ENCODE measurements at places on chromosomes 7 and 10.

DNA sequence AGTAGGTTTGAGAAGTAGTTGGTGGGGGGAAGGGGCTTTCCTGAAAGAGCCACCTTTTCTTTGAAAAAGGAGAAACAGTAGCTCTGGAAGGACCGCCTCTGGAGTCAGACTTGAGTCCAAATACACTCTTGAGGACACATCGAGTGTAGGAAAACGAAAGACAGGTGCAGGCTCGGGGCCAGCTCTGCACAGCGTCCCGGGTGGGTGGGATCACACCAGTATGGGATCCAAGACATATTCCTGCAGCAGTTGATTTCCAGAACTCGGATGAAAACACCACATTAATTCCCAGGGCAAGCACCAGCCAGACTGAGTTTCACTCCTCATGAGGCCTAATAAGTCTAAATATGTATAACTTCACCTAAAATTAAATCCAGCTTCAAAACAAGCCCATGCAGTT is 61.4 kb downstream of the ASB13 start:
- DNase-seq = no peak

- peak; percentile 7 for DNase-seq
Measured at GRCh38 chr7:24572393-24572996, 757 bp upstream of the PALS2 start.

GRCh38 chr10:87845624-87845998 is 17.7 kb downstream of the KLLN start:
- no peak for DNase-seq

GRCh38 chr10:21733710-21734109 is 199.7 kb downstream of the MLLT10 start:
- no peak for DNase-seq

- no peak for DNase-seq
Measured at GRCh38 chr10:3749011-3749410, 36.0 kb downstream of the KLF6 start.

DNA sequence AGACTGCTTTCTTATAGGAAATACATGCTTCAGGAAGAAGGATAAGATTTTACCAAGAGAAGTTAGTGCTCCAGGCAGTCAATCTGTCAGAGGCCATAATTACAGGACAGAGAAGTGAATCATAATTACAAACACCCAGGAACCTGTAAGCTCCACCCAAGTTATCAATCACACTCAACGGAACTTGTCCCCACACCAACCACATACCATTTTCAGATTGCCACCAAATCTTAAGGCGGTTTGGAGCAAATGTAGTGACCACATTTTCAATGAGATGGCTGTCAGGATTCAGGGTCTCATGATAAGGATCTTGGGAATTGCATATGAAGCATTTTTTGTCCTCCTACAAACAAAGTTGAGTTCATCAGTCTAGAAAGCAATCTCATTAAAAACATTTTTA is 4.8 kb downstream of the LAMB1 start:
- no peak for DNase-seq

- no peak for DNase-seq
Measured at GRCh38 chr7:142412551-142413193, 154.8 kb upstream of the PRSS58 start.

GRCh38 chr10:74244097-74244685 is 93.2 kb downstream of the ADK start:
- DNase-seq = no peak

- no peak for DNase-seq
Measured at GRCh38 chr10:28666751-28667467, 10.4 kb upstream of the BAMBI start.

DNA sequence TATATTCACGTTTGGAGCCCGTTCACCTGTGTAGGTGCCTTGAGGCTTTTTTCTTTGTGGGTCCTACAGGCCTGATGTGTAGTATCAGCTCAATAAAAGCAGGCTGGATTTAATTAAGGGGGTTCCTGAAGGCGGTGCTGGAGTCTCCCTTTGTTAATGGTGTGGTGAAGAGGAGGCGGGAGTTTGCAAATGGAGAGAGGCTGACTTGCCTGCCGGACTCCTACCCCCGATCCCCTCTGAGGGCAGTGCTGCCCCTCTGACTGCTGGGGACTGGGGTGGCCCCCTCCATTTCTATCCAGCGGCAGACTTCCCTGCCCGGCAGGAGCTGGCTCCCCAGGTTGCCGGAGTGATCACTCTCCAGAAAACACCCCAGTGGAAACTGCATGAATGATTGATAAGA is 45.1 kb downstream of the ZMIZ1 start:
- no peak for DNase-seq

- DNase-seq = no peak
Measured at GRCh38 chr10:103791858-103792257, 63.5 kb downstream of the SH3PXD2A start.

DNA sequence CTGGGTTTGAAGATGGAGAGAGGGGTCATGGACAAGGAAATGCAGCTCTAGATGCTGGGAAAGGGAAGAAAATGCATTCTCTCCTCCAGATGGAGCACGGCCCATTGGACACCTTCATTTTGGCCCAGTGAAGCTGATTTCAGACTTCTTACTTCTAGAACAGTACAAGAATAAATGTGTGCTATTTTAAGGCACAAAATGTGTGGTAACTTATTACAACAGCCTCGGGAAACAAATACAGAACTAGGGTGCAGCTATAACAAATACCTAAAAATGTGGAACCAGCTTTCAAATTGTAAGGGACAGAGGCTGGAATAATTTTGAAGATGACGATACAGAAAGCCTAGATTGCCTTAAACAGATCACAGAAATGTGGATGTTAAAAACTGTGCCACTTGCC is 54.1 kb downstream of the CYTH3 start:
- no peak for DNase-seq

- DNase-seq = no peak
Measured at GRCh38 chr10:61160253-61160652, 216.3 kb upstream of the RHOBTB1 start.

GRCh38 chr10:4943821-4944220 is 19.4 kb upstream of the AKR1C1 start:
- no peak for DNase-seq

DNA sequence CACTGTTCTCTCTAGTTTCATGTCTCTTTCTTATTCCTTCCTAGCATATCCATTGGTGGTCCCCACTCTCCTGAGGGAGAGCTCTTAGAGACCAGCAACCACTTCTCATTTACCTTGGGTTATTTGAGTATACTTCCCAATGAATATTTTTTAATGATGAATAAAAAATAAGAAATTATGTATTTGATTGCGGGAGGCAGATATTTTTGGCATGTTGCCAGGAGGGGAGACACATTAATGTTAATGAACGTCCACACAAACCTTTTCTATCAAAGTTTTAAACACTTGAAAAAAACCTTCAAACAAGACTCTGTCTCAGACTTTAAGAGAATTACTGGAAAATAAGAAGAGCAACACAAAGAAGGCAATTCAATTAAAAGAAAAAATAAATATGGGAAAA is 260.6 kb upstream of the MAGI2 start:
- no peak for DNase-seq

DNA sequence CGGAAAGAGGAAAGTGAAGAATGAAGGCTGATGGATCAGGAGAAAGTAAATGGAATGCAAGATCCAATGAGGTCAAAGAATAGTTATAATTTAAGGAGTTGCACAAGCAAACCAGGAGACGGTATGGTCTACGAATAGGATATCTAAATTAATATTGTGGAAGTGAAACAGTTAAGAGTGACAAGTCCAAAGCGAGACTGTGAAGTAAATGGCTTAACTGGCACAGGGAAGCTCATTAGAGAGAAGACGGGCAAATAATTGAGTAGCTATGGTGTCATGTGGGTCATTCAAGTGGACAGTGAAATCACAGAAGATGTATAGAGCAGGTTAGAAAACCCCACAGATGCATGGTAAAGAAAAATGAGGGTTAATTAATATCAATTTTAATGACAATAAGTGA is 3.2 kb downstream of the CYP51A1 start:
- DNase-seq = no peak

- DNase-seq = no peak
Measured at GRCh38 chr7:5679048-5679812, 102.2 kb downstream of the RNF216 start.

DNA sequence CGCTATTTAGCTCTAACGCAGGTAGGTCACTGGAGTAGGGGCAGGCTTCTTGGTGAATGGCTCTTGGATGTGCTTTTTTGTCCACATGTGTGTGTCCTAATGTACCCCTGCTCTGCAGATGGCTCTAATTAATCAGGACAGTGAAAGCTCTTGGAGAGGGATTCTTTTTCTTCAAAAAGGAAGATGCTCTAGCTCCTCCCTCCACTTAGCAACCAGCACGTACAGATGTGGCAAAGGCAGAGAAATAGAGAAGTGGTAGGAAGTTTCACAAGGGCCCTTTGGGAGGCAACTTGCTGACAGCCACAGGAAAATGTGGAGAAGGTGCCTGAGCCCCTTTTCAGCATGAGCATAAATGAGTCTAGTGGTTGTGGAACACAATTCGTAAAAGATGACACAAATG is 221.7 kb downstream of the PLXNA4 start:
- DNase-seq = no peak

DNA sequence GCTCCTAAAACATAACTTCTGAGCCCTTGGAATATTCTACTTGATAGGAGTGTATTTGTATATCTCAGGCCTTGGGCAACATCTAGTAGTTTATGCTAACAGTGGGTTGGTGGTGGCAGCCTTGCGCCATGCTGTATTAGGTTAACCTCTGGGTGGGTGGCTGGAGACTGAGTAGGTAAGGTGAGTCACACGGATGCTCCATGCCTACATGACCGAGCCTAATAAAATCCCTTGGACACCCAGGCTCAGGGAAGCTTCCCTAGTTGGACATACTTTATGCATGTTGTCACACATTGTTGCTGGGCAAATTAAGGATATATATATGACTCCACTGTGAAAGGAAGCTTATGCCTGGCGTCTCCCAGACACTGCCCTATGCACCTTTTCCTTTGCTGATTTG is 6.0 kb upstream of the DAGLB start:
- DNase-seq = no peak

DNA sequence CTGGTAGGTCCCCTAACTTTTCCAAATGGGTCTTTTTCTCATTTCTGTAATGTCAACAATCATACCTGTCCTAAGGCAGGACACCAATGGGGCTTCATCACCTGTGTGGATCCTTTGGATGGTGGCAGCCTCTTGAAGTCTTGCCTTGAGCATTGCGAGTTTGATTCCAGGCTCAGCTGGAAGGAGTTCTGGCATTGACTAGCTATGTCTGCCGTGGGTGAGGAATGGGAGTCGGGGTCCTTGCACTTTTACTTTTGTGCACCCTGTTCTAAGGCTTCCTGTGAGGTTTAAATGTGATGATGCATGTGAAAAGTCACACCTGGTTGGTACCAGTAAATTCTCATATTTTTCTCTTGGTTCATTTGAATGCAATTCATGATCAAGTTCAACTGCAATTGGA is 55.9 kb upstream of the CTBP2 start:
- no peak for DNase-seq

GRCh38 chr7:30403477-30403876 is 75.1 kb downstream of the NOD1 start:
- DNase-seq = no peak

DNA sequence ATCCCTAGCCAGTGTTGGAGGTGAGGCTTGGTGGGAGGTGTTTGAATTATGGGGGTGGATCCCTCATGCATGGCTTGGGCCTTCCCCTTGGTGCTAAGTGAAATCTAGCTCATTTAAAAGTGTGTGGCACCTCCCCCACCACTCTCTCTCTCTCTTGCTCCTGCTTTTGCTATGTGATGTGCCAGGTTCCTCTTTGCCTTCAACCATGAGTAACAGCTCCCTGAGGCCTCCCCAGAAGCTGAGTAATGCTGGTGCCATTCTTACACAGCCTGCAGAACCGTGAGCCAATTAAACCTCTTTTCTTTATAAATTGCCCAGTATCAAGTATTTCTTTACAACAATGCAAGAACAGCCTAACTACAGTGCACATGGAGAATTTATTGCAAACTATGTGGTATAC is 188.8 kb upstream of the POT1 start:
- no peak for DNase-seq

DNA sequence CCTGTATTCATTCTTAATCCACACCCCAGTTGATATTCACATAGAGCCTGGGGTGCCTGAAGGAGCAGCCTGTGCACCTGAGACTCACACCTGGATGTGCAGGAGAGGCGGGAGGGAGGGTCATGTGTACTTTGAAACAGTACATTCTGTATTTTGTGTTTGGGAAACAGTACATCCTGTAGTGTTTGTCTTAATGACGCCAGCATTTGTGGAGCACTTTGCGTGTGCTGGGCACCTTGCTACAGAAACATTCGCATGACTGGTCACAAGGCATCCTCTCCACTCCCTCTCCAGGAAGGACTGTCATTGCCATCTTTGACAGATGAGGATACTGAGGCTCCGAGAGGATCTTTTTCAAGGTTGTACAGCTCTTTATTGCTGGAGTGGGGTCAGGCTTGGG is 132.1 kb downstream of the TACC2 start:
- no peak for DNase-seq

DNA sequence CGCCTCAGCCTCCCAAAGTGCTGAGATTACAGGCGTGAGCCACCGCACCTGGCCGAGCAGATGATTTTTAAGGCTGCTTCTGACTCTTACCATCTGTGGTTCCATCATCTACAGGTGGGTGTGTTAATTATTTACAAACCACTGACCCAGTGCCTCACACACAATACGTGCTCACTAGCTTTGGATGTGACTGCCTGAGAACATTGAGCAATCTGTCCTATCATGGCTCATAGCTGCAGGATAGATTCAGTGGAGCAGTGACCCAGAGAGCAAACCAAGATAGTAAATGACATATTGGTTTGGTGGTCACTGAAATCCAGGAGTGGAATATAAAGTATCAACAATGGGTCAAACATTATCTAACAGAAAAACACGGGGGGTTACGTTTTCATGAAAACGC is 24.1 kb downstream of the GPAM start:
- DNase-seq = no peak

GRCh38 chr10:14671386-14671831 is 103.3 kb downstream of the FAM107B start:
- no peak for DNase-seq

DNA sequence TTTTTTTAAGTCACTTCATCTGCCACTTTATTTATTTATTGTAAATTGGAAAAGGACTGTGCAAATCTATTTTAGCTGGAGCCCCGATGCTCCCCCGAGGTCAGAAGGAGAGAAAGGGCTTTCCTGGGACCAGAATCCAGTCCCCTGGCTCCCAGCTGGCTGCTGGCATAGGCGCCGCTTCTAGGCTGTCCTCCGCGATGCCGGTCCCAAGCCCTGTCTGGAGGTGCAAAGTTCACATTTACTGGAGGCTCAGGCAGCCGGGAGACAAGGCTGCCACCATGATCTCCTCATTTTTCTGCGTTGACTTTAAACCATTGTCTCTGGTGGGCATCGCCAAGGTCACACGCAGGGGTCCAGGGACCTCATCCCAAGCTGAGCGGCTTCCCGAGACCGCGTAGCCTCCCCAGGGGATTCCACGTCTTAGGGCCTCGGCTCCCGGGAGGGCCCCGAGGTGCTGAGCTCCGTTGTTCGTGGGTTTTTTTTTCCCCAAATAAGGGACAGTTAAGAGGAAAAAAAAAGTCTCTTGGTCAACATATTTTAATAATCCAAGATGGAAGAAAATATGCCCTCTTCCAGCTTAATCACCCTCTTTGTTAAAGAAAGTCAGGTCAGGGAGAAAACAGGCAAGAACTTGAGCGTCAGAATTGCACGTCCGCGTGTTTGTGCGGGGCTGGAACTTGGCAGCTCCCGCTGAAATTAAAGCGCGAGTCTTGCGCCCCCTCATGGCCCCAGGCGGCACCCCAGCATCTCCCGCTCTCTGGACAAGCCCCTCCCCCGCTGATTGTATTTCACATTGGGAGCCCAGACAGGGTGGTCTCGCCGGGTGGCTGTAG is 11.9 kb downstream of the RGR start:
- peak; percentile 42 for DNase-seq

- no peak for DNase-seq
Measured at GRCh38 chr7:118590107-118590506, 365.6 kb downstream of the ANKRD7 start.

- no peak for DNase-seq
Measured at GRCh38 chr10:101838416-101838970, 5.1 kb downstream of the KCNIP2 start.

Data from stimulated activated CD8-positive, alpha-beta memory T cell treated with anti-CD3 and anti-CD28 coated beads, Interleukin-4, amount 100 ng/mL, for 24 hours (primary cell).